ENCODE measurements at places on chromosomes 5 and 9.
A peak's percentile ranks its signal among the peaks of the same experiment; 100 is the strongest.

DNA sequence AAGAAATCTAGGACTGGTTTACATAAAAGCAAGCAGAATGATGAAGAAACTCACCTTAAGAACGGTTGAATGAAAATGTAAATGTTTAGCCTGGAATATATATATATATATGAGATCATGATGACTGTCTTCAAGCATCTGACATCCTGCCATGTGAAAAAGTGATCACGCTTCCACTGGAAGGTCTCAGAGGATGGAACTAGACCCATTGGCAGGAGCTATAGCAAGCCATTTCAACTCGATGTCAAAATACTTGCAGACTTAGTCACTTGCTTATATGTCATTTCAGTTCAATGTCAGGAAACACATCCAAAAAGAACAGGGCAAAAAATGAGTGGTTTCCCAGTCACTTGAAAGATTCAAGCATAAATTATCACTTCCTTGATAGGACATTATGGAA, 22.2 kb upstream of the TMEM161B start:
- DNase-seq = no peak

GRCh38 chr5:36637101-36637500, 30.7 kb downstream of the SLC1A3 start:
- DNase-seq = no peak

GRCh38 chr9:78235256-78235761, 566 bp upstream of the CEP78 start:
- DNase-seq = no peak

DNA sequence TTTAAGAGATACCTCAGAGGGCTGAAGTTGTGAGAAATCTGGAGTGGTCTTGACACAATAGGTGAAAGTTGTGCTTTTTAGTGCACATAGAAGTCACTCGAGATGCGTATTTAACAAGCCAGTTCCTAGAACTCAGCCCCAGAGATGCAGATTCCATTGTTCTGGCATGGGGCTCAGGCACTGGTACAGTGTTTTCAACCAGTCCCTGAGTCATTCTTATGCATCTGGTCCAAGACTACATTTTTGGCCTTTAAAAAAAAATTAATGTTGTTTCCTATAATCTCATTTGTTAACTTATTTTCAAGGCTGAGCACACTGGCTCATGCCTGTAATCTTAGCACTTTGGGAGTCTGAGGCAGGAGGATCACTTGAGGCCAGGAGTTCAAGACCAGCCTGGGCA, 29.6 kb downstream of the PTTG1 start:
- DNase-seq = no peak

- DNase-seq = no peak
These were observed 101.6 kb upstream of the PTPN3 start for GRCh38 chr9:109599711-109600110.

DNA sequence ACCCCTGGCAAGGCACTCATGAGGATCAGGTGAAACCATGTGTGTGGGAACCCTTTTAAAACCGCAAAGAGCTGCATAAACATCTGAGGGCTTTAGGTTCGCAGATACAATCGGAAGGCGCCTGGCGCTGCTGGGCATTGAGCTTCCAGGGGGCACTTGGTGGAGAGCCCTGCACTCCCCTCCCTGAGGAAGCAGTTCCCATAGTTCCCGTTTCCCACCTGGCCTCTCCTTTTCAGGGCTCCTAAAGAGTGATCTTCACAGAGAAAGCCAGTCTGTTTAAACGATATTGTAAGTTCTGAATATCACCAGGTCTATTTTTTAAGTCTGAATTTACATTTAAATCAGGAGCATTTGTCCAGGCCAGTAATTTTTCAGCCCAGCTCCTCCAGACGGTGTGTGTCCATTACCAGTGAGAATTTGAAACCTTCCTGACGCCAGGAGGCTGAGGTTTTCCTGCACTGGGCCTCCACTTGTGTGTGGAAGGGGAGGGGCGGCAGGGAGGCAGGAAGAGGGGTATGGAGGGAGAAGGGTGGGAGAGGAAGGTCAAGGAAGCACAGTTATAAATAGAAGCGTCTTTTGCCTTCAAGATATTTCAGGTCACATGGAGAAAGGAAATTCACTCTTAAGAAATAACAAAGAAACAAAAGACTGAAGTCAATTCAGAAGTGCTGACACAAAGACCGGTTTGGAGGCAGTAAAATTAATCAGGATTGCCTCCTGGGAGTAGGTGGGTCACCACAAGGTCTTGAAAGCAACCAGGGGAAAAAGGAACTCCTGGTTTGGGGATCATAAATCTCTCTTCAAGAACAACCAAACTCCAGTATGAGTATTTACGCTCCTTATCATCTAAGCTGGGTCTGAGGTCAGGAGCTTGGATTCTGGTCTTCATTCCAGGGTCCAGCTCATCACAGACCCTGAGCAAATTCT, 14.3 kb upstream of the MGAT1 start:
- no peak for DNase-seq

GRCh38 chr9:121354141-121354540, 15.9 kb downstream of the STOM start:
- DNase-seq = no peak

GRCh38 chr5:126208691-126209090, 214.5 kb upstream of the GRAMD2B start:
- no peak for DNase-seq

DNA sequence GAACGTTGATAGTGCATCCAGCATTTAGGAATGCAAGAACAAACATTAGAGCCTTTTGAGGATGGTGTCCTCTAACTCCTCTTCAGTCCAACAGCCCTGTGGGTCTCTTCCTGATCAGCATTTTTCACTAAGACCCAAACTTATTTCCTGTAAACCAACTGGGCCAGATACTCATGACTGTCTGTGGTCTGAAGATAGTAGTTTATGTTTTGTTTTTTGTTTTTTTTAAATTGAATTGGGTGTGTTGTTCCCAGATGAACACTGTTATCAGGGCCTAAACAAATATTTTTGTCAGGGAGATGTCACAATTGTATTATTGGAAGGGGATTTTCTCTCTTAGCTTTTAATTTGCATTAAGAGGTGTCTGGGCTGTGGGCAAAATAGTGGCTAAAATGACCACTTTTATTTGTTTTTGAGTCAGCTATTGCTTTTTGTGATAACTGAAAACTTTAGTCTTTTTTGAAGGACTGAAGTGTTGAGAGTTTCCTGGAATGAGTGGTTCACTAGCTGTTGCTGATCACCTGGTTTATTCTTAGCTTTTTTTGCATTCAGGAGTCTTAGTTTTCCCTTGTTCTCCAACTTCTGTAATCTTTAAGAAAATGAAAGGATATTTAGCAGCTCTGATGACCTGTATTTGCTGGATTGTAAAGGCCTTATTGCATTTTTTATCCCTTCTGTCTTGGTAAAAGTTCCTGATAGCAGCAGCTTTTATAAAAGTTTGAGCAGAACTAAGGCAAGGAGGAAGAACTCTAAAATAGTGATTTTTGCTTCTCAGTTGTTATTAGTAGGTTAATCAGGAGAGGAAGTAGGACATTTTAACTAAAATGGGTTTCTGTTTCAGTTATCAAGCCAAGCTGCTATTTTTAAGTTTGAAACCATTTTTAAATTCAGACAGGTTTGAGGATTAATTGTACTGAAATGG, 5.5 kb downstream of the MAN2A1 start:
- no peak for DNase-seq

GRCh38 chr9:124860582-124861341, 995 bp downstream of the RPL35 start:
- DNase-seq = no peak

DNA sequence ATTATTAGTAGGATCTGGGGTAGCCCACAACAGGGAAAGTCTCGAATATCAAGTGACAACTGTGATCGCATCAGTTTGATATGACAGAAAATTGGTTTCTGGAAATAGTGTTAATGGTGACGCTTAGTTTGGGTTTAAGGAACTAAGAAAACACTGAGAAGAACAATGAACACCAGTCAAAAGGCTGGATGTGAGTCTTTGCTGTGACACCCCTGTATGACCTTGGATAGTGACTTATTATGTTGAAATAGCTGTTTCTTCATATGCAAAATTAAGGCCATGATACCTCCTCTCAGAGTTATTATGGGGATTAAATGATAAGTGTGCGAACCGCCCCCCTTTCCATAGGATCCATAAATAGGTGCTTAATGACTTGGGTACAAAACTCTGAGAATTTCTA, 926 bp downstream of the DNAJC25 start:
- no peak for DNase-seq

DNA sequence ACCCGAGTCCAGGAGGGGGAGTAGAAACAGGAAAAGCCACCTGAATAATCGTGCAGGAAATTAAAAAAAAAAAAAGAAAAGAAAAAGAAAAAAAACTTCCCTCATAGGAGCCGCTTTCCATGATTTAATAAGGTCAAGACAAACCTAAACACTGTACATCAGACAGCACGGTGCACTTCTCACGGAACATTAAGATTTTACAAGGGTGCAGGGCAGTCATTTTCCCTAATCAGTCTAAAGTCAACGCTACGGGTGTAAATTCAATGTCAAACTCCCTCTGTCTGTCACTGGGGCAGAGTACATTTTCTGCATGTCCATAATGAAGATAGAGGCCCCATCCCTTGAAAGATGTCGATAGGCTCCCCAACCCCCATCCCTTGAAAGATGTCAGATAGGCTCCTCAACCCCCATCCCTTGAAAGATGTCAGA, 139.7 kb downstream of the TSSK1B start:
- DNase-seq = no peak

DNA sequence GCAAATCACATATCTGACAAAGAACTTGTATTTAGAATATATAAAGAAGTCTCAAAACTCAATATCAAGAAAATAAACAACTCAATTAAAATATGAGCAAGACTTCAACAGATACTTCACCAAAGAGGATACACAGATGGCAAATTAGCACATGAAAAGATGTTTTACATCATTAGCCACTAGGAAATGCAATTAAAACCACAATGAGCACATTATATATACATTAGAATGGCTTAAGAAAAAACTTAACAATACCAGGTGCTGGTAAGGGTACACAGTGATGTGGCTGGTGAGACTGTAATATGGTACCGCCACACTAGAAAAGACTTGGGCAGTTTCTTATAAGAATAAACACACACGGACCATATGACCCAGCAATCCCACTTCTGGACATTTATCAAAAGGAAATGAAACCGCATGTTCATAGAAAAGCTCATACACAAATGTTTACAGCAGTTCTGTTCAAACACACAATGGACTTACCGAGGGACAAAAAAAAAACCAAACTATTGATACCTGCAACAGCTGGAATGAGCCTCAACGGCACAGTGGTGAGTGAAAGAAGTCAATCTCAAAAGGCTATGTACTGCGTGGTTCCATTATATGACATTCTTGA, 27.6 kb downstream of the SEMA4D start:
- DNase-seq = no peak

- DNase-seq = no peak
These were observed 2.8 kb upstream of the NKX2-5 start for GRCh38 chr5:173237875-173238220.

DNA sequence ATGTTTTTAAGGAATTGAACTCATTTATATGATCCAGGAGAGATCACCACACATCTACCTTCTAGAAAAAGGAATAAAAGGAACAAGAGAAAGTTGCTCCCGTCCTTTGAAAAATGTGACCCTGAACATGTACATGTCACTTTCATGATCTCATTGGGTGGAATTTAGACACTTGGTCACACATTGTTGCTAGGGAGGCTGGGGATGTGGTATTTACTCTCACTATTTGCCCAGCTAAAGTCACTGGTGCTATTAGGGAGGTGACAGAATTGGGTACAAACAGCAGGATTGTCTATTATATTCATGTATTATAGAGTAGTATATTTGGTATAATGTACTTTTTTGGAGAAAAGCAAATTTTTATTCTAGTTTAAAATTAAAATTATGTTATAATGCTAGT, 2.1 kb upstream of the CDH10 start:
- no peak for DNase-seq

- peak; percentile 98 for DNase-seq
These were observed 1.1 kb upstream of the TRIM41 start for GRCh38 chr5:181221792-181222629.

- DNase-seq = no peak
These were observed 2.5 kb downstream of the FST start for GRCh38 chr5:53482717-53483638.

GRCh38 chr5:180130291-180130869, 58.8 kb upstream of the RNF130 start:
- DNase-seq = no peak

DNA sequence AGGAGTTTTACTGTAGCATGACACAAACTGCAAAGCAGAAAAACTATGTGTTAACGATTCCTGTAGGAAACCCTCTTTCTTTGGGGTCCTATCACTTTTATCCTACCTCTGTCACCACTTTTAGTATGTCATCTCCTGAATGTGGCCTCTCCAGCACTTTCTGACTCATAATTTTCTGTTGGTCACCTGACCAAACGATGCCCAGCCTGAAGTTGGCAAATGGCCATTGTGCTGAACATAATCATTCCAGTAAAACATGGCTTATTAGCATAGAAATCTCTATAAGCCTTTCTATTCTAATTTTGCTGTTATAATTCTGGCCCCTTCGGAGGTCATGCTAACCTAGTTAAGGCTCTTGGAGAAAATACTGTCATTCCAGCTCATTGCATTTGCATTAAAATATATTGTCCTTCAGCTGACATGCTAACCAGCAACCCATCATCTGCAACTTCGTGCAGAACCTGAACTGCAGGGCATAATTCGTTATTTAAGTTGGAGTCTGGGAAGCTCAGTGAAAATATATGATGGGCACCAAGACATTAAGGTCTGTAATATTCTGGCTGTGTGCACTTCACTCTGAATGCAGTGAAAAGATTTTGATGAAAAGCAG, 140.3 kb downstream of the NMUR2 start:
- DNase-seq = no peak

DNA sequence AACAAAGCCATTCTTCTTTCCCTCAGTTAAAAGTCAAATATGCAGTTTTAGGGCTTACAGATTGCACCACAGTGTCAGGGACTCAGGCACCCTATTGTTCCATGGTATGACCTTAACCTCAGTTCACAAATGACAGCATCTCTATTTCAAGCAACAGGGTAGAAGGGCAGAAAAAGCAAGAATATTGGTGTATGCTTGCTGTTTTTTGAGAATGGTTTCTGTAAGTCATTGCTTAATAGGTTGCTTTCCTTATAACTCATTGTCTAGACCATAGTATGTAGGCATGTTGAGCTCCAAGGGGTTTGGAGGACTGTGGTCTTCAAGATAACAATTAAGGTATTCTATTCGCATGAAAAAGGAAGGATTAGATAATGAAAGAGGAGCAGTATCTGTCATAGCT, 183.5 kb upstream of the EDIL3 start:
- no peak for DNase-seq

- no peak for DNase-seq
These were observed 570.4 kb upstream of the ST8SIA4 start for GRCh38 chr5:101473483-101473882.
